HCT116 (cell line): ENCODE measurements at places on chromosomes 2 and 18.

GRCh38 chr2:191857259-191857805 lies 10.4 kb upstream of the CAVIN2 start:
- no peak for DNase-seq

DNA sequence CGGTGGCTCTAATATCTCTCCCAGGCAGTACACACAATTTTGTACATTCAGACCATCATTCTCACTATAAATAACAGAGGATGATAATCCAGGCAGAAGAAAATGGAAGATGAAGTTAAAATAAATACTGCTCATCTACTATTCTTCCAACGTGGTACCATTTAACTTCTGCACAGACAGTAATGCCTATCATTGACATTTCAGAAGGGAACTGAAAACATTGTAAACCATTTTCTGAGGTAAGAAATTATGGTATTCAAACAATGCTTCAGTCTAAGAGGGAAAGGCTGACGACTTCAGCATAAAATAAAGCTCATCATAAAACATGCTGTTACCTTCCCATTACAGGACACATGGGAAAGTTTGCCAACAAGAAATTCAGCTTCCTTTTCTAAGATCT lies 814.4 kb downstream of the NR4A2 start:
- DNase-seq: no peak

DNA sequence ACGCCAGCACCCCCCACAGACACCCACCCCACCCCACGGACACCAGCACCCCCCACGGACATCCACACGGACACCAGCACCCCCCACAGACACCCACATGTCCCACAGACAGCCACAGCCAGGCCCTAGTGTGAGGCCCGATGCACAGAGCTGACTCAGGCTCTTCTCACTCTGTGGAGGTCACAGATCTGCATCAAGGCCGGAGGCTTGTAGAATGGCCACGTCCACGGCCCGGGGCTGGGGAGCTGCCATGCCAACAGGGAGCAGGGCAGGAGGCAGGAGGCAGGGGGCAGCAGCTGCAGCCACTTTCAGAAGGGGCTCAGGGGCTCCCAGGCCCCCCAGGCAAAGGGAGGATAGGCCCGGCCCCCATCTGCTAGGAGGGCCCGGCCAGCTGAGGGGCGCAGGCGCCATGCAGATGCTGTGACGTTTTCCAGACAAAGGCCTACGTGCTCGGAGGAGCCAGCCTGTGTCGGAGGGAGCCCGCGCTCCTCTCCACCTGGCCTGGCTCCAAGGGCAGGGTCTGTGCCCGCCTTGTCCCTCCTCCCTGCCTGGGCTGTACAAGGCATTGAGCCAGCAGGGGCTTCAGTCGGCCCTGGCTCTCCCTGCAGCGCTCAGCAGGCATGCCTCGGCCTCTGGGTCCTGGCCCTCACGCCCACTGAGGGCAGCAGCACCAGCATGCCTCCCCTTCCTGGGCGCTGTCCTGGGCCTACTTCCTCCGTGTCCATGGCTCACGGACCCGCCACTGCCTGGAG lies 249.0 kb downstream of the TWIST2 start:
- no peak for DNase-seq

DNA sequence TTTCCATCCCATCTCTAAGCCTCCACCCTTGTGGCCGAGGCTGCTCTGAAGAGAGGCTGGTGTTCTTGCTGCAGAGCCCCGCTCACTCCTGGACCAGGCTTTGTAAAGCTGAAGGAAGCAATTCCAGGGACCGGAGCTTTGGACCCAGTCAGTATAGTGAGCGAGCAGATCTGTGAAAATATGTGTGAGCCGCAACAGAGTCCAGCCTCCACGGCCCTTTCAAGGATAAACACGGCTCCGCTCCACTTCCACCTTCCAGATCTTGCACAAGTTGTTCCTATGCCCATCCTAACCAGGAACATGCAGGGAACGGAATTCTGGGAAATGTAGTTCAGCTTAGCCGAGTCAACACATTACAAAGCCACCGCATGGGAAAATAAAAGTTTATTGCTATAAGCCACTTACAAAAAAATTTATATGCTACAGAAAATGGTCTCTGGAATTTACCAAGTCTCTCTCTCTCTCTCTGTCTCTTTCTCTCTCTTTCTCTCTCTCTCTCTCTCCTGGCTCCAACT lies 151.7 kb upstream of the ZNF521 start:
- peak; percentile 12 for DNase-seq

GRCh38 chr18:8163286-8163959 lies 445.8 kb upstream of the RAB12 start:
- no peak for DNase-seq

- DNase-seq: no peak
Measured at GRCh38 chr2:174446531-174446930, 40.3 kb downstream of the GPR155 start.

- DNase-seq: no peak
Measured at GRCh38 chr2:17223211-17223610, 295.0 kb downstream of the RAD51AP2 start.

DNA sequence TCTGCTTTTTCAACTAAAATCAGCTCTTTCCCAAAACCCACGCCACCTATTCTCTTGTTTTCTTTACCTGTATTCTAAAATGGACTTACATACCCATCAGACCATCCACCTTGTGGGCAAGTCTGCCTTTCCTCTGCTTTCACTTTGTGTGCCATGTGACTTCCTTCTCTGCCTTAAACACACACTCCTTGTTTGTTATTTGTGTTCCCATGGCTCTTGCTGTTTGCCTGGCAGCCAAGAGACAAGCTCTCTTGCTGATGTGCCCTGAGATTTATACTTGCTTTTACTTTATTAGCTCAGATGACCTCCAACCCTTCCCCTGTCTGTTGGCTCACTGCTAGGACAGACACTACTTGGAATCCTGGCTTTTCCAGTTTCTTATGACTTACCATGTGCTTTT lies 309.7 kb upstream of the LRRTM4 start:
- no peak for DNase-seq

- DNase-seq: no peak
Measured at GRCh38 chr2:201157694-201158093, 25.2 kb upstream of the CASP10 start.

GRCh38 chr2:96771796-96772618 lies 11.3 kb downstream of the CNNM4 start:
- DNase-seq: no peak

DNA sequence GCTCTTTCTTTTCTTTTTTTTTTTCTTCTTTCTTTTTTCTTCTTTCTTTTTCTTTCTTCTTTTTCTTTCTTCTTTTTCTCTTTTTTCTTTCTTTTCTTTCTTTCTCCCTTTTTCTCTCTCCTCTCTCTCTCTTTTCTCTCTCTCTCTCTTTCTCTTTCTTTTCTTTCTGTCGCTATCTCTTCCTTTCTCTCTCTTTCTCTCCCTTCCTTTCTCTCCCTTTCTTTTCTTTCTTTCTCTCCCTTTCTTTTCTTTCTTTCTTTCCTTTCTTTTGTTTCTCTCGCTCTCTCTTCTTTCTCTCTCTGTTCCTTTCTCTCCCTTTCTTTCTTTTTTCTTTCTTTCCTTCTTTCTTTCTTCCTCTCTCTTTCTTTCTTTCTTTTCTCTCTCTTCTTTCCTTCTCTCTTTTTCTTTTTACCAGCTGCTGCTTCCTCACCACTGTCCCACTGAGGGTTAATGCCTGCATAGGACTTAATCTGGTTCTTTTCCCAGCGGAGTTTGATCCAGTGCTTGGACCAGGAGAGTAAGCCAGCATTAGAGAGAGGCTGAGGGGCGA lies 145.4 kb upstream of the SIX2 start:
- no peak for DNase-seq

DNA sequence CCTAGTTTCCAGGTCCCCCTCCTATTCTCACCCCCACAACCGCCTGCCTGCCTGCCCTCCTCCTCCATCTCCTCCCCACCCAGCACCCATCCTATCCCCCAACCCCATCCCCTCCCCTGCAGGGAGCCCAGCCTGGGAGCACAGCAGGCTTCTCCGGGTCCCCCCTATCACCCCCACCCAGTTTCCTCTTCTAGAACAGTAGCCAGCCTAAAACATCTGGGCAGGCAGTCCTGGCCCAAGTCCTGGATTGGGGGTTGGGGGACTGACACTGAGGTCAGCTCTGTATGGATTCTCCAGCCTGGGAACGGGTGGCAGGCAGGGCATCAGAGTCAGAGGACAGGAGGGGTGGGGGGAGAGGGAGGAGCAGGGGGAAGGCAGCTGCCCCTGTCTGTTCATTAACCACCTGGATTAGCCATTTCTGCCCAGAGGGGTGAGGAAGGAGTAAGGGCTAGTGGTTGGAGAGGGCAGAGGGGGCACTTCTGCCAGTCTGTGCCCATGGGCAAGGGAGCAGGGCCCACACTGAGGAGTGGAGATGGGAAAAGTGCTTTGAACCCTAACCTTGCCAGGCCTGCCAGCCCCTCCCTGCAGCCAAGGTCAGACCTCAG lies 60.0 kb downstream of the TNS1 start:
- DNase-seq: no peak

DNA sequence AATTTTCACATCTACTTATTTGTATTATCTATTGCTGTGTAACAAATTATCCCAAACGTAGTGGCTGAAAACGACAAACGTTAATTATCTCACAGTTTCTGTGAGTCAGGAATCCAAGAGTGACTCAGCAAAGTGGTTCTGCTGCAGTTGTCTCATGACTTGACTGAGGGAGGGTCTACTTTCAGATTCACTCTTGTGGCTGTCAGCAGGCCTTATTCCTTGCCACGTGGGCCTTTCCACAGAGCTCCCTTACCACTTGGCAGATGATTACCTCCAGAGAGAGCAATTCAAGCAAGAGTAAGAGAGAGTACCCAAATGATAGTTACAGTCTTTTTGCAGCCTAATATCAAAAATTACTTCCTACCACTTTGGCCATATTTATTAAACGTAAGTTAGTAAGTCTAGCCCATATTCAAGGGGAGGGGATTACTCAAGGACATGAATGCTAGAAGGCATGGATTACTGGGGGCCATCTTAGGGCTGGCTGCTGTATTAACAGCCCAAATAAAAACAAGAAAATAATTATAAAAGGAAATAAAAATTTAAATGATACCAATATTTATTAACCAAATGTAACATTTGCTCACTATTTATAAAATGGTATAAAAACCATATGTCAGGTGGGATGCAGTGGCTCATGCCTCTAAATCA lies 48.7 kb upstream of the NBEAL1 start:
- peak; percentile 6 for DNase-seq

DNA sequence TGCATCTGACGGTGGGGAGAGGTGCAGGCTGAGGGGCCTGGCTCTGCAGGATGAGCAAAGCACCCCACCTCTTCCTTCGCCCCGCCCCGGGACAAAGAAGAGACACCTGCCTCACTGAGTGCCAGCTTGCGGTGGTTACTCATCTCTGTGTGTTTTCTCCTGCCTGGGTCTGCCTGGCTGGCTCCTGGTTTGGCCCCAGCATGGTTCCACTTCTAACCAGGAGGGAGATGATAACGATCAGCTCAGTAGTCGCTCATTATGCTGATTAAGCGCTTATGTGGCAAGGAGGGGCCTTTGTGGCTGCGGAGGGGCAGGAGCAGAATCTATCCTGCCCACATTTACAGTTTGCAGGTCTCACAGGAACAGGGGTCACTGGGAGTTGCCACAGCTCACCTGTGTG lies 68.7 kb upstream of the EDAR start:
- no peak for DNase-seq

DNA sequence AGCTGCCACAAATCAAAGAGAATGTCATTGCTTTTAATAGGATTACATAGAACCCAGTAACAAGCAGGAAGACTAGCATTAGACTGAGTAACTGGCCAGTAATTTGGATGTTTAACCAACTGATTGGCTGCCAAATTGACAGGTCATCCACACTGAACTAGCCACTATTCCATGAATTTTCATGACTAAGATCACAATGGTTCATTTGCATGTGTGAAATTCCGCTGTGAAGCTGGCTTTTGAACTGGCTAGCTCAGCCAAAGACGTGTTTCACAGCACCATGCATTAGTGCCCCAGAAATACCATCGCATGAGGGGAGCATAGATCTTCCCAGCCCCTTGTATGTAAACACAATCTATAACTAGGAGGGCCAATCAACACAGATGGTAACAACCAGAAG lies 649.8 kb downstream of the ARHGAP15 start:
- DNase-seq: no peak
